NCI-H2081 (cell line): ENCODE measurements at places on chromosomes 2 and 18.

DNA sequence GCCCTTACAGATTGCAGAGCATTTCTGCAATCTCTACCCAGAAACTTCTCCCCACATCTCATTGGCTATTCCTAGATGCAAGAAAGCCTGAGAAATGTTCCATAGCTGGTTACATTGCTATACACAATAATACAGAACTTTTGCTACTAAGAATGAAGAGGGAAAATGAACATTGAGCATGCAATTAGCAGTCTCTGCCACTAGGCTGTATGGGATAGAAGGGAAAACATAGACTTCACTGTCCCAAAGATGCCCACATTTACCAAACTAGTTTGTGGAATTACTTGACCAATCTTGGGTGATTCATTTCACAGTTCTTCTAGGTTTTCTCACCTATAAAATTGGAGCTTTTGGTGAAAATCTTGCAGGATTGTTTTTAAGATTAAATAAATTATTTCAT lies 265.7 kb upstream of the NT5C1B start:
- no peak for DNase-seq

GRCh38 chr2:30936977-30937376 lies 129.7 kb upstream of the CAPN13 start:
- no peak for DNase-seq

- no peak for DNase-seq
Measured at GRCh38 chr2:161599842-161600241, 24.4 kb upstream of the SLC4A10 start.

DNA sequence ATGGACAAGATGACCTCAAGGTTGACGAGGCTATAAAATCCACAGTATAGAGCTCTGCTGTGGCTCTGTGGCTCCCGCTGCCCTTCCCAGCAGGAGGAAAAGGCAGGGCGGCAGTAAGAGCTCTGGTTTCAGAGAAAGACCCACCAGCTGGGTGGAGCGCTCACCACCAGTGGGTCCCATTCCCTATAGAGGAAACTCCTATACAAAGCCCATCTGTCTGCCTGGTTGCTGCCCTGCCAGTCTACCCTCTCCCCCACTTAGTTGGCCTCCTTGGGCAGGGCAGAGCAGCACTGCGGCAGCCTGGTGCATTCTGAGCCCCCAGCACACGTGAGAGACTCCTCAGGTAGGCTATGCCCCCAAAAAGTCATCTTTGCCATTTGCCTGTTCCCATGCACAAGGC lies 26.5 kb downstream of the TNS1 start:
- no peak for DNase-seq

- DNase-seq = no peak
Measured at GRCh38 chr2:32450851-32451250, 94.0 kb downstream of the BIRC6 start.

DNA sequence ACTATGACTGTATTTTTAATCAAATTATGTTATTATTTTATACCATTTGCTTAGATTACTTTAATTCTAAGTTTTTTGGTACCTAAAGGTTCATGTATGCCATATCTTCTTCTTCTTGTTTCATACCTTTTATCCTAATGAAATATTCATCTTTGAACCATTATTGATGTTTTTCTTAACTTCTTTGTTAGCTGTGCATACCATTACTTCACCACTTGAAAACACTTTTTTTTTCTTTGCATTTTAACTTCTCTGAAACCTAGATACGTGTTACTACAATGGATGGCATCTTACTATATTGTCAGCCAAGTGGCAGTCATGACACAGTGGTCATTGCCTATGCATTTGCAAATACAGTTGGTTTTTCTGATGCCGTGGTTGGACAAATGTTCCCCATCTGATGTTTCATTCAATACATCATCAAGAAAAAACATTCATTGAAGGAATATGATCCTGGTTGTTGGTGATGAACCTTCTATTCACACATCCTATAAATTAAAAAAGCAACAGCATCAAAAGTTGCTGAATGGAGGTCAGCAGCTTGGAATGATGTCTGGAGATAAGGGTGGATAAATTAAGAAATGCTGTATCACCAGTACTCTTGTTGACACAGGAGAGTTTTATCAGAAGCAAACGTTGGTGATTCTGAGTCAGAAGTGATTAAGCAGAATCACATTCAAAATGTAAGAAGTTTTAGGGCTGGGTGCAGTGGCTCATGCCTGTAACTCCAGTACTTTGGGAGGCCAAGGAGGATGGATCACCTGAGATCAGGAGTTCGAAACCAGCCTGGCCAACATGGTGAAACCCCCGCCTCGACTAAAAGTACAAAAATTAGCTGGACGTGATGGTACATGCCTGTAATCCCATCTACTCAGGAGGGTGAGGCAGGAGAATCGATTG lies 7.4 kb downstream of the IL36A start:
- no peak for DNase-seq

DNA sequence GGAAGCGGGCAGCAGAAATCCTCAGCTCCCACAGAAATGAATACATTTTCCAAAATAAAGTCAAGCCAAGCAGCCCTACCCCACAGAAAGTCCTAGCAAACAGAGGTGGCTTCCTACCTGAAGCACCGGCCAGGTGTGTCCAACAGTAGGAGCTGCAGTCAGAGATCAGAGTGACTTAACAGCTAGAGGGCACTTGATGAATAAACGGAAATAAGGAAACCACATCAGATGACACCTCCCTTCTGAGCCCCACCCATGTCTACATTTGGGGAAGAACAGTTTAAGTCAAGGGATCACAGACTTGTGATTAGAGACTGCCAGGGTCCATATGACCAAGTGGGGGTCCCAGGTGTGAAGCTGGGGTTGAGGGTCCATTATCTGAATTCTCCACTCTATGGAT lies at the start of gene CXCR1:
TSS of gene CXCR1 (minus strand) at position 172 of the 400 bp plus-strand sequence. CDS start 1,751 bp downstream, outside the sequence.
- DNase-seq = no peak

DNA sequence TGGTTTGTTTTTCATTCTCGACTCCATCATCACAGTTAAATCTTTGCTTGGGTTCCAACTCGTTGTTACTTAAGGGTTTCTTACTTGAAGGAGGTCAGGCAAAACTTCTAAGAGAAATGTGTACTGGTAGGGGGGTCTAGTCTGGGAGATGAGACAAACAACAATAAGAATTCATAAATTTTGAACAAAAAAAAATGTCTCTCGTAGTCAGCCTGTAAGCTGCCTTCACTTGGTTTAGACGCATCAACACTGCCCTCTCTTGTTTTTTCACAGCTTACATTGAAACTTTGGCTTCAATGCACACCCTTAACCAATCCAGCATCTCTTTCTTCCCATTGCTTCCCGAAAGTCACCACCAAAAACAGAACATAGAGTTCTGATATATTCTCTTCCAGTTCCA lies 576.4 kb upstream of the PIK3C3 start:
- no peak for DNase-seq

DNA sequence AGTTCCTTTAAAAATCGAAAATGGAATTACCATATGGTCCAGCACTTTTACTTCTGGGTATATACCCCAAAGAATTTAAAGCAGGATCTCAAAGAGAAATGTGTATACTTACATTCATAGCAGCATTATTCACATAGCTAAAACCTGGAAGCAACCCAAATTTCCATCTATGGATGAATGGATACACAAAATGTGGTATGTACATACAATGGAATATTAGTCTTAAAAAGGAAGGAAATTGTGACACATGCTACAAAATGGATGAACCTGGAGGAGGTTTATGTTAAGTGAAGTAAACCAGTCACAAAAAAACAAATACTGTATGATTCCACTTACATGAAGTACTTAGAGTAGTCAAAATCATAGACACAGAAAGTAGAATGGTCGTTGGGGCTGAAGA lies 147.9 kb upstream of the LTBP1 start:
- no peak for DNase-seq

- no peak for DNase-seq
Measured at GRCh38 chr2:74695663-74696062, 41.6 kb downstream of the SEMA4F start.

DNA sequence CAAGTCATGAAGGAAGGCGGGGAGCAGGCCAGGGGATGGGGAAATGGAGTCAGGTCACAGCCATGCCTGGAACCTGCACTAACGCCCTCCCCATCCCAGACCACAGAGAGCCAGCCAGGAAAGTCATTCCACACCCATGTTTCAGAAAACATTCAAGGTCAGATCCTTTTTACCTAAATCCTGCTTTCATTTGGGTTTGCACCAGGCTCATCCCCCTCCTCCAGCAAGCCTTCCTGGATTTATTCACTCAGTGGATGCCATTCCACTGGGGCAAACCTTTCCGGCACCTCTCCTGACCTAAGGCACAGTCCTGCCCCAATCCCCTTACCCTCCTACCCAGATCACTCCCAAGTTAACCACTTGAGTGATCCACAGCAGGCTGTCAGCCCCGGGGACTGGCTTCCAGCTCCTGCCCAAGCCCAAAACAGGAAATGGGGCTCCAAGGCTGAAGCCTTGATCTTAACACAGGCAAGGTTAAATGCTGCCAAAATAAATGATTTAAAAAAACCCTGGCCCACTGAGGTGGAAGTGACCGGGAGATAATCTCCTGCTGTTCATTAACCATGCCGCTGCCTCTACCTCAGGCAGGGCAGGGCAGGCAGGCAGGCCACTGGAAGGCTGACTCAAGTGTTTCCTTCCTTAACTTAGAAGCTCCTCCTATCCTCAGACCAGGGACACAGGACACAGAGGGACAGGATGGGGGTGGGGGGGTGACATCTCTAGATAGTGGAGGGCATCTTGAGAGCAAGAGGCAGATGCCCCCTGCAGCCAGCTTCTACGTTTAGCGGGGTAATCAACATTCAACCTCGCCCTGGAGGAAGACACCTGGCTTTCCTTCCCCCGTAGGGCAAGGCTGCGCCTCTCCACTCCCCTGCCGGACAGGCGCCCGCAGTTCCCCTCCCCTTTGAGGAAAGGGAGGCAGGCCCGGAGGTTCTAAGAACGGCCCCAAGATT lies 1.4 kb downstream of the RAB11FIP5 start:
- no peak for DNase-seq

GRCh38 chr18:79962835-79963657 lies 1.4 kb upstream of the HSBP1L1 start:
- no peak for DNase-seq

DNA sequence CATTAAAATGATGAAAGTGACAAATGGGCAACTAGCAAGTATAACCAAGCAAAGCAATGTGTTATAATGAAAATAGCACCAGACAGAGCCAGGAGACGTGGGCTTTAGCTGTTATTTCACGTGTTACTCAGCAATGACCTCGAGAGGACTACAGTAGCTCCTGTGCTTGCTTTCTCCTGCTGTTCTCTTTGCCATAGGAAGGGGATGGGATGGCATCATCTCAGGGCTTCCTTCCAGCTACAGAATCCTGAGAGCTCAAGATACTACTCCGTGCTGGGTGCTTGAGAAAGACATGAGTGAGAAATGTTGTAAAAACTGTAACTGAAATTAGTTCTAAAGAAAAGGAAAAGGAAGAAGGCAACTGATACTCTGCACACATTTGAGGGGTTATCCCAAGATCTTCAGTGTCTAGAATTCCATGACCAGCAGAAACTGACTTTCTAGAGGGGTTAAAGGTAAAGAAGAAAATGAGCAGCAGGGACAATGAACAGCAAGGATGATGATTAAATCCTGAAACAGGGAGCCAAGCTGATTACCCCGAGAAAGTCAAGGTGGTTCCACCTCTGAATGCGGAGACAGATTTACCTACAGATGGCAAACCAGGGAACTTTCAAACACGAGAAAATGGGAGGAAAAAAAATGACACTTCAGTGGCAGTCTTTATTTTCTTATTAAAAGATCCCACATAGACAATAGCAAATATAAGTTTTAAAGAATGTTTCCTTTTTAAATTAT lies 33.4 kb downstream of the GAREM1 start:
- no peak for DNase-seq

- no peak for DNase-seq
Measured at GRCh38 chr18:58721566-58722239, 50.4 kb downstream of the MALT1 start.

- no peak for DNase-seq
Measured at GRCh38 chr2:230907361-230908091, 17.5 kb downstream of the GPR55 start.

DNA sequence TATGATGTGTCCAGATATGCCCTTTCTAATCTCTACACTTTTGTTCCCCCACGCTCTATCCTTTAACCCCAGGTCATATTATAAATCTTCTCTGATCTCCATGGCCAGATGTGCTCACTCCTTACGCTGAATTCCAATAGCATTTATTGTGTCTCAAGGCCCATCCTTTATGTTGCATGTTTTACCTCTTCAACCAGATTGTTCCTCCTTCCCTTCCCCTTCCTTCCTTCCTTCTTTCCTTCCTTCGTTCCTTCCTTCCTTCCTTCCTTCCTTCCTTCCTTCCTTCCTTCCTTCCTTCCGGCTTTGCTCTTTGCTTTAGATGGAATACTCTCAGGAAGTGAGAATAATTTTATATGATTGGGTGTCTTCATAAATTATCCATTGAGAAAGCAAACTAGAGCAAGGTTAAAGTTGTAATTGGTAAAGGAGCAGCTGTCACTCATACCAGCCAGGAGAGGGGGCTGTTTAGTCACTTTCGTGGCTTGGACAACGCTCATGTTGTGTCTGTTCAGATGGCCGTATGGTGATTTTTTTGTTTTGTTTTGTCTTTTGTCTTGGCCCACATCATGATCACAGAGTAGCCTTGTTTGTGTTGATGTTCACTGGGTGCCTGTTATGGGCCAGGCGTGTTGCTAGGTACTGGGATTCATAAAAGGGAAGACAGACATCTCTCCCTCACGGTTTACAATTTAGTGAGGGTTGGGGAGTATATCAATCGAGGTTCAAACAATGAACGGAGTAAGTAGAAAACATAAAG lies 68.0 kb downstream of the DAW1 start:
- peak; percentile 62 for DNase-seq

DNA sequence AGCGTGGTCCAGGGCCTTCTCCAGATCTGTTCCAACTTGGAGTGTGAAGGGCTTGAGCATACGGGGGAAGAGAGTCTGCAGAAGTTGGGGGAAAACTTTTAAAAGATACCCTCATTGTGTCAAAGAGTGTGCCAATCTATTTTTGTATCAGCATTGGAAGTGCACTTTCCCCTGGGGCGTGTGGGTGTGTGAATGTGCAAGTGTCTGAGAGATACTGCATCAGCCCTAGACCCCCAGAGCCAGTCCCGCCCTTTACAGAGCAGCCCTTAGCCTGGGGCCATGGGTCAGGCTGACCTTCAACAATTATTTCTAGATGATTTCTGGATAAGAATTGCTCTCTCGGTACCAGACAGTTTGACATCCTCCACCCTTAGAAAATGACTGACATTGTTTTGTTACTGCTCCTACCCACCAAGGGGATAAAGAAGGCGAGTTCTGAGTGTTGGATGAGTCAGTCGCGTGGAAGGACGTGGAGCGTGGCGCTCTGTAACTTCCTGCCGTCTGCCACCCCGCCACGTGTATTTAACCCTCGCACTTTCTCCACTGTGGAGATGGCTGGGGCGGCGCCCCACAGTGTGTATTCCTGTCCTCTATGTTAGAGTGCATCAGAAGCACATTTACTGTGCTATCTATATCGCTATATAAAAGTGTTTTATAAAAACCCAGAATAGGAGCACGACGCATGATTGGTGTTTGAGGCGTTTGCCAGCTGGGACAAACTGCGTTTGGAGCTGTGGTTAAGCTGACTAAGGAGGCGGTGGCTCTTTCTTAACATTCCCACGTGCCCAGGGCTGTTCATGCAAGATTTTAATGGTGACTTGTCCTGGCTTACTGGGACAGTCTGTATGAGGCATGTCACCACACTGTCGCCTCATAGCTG lies 122.6 kb downstream of the CABLES1 start:
- no peak for DNase-seq
